ENCODE measurements at places on chromosomes 4 and X. TPM values are rescaled to one million over a fixed set of nuclear protein-coding genes. Genes with fewer than 3 reads are reported as not detected.

Gene MFSD8
- 31.3 TPM for total RNA-seq

Gene PNMA3
- 9.9 TPM for total RNA-seq

Gene LRBA
- total RNA-seq: 95.3 TPM

- H3K27me3 ChIP-seq: no peaks in the 10 kb centered on the region
- H3K36me3 ChIP-seq: peaks cover 36% of the 10 kb centered on the region
- peaks cover 3% of the 10 kb centered on the region for H3K4me1 ChIP-seq
- H3K4me3 ChIP-seq: no peak overlapping the region
- DNase-seq: no peak
Observed at GRCh38 chr4:4269331-4269731, 20.6 kb downstream of the LYAR start.

DNA sequence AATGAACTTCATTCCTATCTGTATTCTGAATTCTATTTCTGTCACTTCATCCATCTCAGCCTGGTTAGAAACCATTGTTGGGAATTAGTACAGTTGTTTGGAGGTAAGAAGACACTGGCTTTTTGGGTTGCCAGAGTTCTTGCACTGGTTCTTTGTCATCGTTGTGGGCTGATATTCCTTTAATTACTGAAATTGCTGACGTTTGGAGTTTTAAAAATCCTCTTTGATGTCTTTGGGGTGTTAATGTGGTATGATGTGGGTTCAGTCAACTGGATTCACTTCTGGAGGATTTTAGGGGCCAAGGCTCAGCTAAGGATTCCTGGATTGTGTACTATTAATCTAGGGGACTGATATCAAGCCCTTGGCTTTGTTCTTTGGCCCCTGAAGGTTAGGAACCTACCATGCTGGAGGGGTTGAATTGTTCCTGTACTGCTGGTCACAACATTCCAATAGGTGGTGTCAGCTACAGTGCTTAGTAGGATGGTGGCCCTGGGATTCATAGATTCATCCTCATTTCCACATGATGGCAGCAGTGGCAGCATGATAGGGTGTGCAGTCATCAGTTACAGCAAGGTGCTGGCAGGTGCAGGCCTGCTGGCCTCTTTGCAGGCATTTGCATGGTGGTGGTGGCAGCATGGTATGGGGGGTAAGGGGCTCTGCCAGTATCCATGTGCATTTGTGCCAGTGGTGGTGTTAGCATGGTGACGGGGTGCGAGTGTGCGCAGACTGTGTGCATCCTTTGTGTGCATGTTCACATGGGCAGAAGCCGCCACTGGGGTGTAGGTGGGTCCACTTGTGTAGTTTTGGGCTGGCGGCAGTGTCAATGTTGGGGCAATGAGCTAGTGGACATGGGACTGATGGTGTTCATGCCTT lies 301.3 kb downstream of the TEX13C start:
- H3K36me3 ChIP-seq: no peaks in the 10 kb centered on the region
- no peaks in the 10 kb centered on the region for H3K4me1 ChIP-seq
- no peak overlapping the region for H3K4me3 ChIP-seq
- DNase-seq: no peak
- no peaks in the 10 kb centered on the region for H3K27me3 ChIP-seq

GRCh38 chr4:24798036-24798610 lies 2.8 kb downstream of the SOD3 start:
- no peak overlapping the region for H3K4me3 ChIP-seq
- no peak for DNase-seq
- H3K36me3 ChIP-seq: no peaks in the 10 kb centered on the region
- H3K27me3 ChIP-seq: peaks cover 5% of the 10 kb centered on the region

DNA sequence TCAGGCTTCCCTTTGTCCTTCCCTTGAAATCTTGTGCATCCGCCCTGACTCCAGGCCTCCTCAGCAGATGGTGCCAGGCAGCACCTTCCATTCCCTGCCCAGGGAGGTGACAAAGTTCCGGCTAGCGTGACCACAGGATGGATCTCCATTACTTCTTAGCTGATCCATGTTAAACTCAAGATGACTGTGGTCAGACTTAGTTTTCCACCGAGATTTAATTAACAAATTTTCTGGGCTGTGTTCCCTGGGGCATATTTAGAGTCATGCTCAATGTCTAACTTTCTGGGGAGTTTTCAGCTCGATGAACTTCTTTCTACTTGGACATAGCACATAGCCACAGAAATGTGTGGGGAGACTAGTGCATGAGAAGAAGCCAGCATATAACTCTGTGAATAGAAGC lies 215.1 kb upstream of the SFRP2 start:
- H3K36me3 ChIP-seq: no peaks in the 10 kb centered on the region
- no peaks in the 10 kb centered on the region for H3K4me1 ChIP-seq
- no peak for DNase-seq
- peaks cover 2% of the 10 kb centered on the region for H3K27me3 ChIP-seq
- H3K4me3 ChIP-seq: no peak overlapping the region

- peaks cover 25% of the 10 kb centered on the region for H3K4me1 ChIP-seq
- peak; percentile 28 for DNase-seq
- peak overlapping the region; percentile 57 for H3K4me3 ChIP-seq
- no peaks in the 10 kb centered on the region for H3K36me3 ChIP-seq
Observed at GRCh38 chr4:152458801-152459302, 77.0 kb downstream of the FBXW7 start.

GRCh38 chr4:129355031-129355430 lies 259.1 kb downstream of the C4orf33 start:
- H3K4me3 ChIP-seq: no peak overlapping the region
- no peak overlapping the region for H3K27ac ChIP-seq
- no peaks in the 10 kb centered on the region for H3K36me3 ChIP-seq
- H3K27me3 ChIP-seq: no peaks in the 10 kb centered on the region
- DNase-seq: no peak

DNA sequence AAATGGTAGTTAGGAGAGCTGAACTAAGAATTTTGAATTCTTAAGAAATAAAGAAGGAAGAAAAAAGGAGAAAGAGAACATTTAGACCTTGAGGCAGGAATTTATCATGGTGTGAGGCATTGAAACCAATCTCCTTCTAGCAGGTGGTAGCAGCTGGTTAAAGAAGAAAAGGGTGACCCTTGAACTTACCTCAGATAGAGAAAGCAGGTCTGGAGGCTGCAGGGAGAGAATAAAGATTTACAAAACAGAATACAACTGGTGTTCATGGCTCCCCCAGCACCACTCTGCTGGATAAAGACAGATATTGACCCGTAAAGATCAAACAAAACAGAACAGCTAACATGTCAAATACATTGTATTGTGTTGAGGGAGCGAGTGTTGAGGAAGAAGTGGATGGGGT lies 56.0 kb downstream of the NCAPG start:
- no peak overlapping the region for H3K4me3 ChIP-seq
- no peaks in the 10 kb centered on the region for H3K27me3 ChIP-seq
- no peaks in the 10 kb centered on the region for H3K4me1 ChIP-seq
- DNase-seq: no peak
- H3K36me3 ChIP-seq: no peaks in the 10 kb centered on the region
